ENCODE measurements at places on chromosomes 5 and 9. TPM values are rescaled to one million over a fixed set of nuclear protein-coding genes. Genes with fewer than 3 reads are reported as not detected.

Gene PDZD2
- 4.7 TPM for polyA plus RNA-seq

Gene FGF1
- polyA plus RNA-seq: 9.7 TPM

DNA sequence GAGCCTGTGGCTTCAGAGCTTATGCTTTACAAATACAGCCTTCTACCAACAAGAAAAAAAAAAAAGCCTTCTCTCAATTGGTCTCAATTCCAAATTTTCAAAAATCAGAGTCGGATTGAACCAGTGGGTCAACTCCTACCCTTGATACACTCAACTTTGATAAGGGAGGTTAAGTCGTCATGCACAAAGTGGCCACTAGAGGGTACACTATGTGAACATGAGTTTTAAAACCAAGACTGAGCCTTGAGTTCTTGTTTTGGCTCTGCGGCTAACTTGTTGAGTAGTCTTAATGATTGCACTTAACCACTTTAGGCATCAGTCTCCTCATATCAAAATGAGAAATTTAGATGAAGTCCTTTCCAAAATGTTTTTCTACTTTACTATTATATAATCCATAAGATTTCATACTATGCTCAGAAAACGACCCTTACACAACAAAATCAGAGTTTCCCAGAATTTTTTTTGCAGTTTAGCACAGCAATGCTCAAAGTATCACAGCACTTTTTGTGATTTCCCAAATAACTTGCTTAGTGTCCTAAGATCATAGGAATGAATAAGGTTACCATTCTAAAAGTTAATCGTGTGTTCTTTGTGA is 92.9 kb upstream of the MTAP start:
- H3K27ac ChIP-seq: no peak overlapping the region
- no peaks in the 10 kb centered on the region for H3K36me3 ChIP-seq
- no peaks in the 10 kb centered on the region for H3K4me1 ChIP-seq
- peak; percentile 24 for DNase-seq
- no peak overlapping the region for H3K4me3 ChIP-seq

- H3K4me3 ChIP-seq: no peak overlapping the region
- no peak for DNase-seq
- no peaks in the 10 kb centered on the region for H3K36me3 ChIP-seq
- H3K27me3 ChIP-seq: no peaks in the 10 kb centered on the region
Measured at GRCh38 chr9:29044959-29045358, 1471.7 kb upstream of the C9orf72 start.

- peak; percentile 52 for DNase-seq
- peak overlapping the region; percentile 27 for H3K4me3 ChIP-seq
- H3K4me1 ChIP-seq: peaks cover 17% of the 10 kb centered on the region
- H3K27me3 ChIP-seq: peaks cover 29% of the 10 kb centered on the region
Measured at GRCh38 chr5:7394889-7395431, 978 bp upstream of the ADCY2 start.

GRCh38 chr5:79236970-79237739 is 1.2 kb downstream of the JMY start:
- peaks cover 6% of the 10 kb centered on the region for H3K4me1 ChIP-seq
- DNase-seq: peak; percentile 76
- H3K36me3 ChIP-seq: no peaks in the 10 kb centered on the region
- H3K27me3 ChIP-seq: no peaks in the 10 kb centered on the region

GRCh38 chr5:160508780-160509361 is 87.2 kb downstream of the PTTG1 start:
- DNase-seq: peak; percentile 74
- H3K27ac ChIP-seq: no peak overlapping the region
- H3K4me1 ChIP-seq: no peaks in the 10 kb centered on the region
- no peaks in the 10 kb centered on the region for H3K27me3 ChIP-seq
- H3K36me3 ChIP-seq: no peaks in the 10 kb centered on the region

GRCh38 chr9:119003201-119003611 is 366.0 kb downstream of the BRINP1 start:
- H3K4me1 ChIP-seq: no peaks in the 10 kb centered on the region
- no peak for DNase-seq
- H3K27me3 ChIP-seq: no peaks in the 10 kb centered on the region

- H3K27ac ChIP-seq: no peak overlapping the region
- no peaks in the 10 kb centered on the region for H3K27me3 ChIP-seq
- H3K4me1 ChIP-seq: no peaks in the 10 kb centered on the region
- no peaks in the 10 kb centered on the region for H3K36me3 ChIP-seq
- DNase-seq: no peak
Measured at GRCh38 chr9:86642721-86643120, 288.5 kb upstream of the TUT7 start.

- H3K4me3 ChIP-seq: no peak overlapping the region
- DNase-seq: no peak
- no peak overlapping the region for H3K27ac ChIP-seq
- no peaks in the 10 kb centered on the region for H3K4me1 ChIP-seq
- no peaks in the 10 kb centered on the region for H3K27me3 ChIP-seq
- no peaks in the 10 kb centered on the region for H3K36me3 ChIP-seq
Measured at GRCh38 chr9:82363682-82364081, 375.1 kb downstream of the SPATA31D1 start.

DNA sequence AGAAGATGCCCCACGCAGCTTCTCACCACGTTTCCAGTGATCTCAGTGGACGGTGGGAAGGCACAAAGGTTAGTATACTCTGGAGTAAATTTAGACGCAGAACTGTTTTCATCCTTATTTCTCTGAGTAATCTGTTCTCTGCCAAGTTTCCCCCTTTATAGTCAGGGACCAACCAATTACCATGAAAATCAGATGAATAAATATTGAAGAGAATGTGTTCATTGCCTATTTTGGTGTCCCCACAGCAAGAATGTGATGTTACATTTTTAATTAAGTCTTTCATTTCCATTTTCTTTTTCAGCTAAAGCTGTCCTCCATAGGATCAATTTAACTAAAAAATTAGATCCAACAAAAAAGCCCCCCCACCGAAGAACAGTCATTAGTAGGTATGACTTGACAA is 41.4 kb downstream of the S1PR3 start:
- H3K36me3 ChIP-seq: no peaks in the 10 kb centered on the region
- peaks cover 11% of the 10 kb centered on the region for H3K4me1 ChIP-seq
- DNase-seq: no peak
- no peaks in the 10 kb centered on the region for H3K27me3 ChIP-seq

DNA sequence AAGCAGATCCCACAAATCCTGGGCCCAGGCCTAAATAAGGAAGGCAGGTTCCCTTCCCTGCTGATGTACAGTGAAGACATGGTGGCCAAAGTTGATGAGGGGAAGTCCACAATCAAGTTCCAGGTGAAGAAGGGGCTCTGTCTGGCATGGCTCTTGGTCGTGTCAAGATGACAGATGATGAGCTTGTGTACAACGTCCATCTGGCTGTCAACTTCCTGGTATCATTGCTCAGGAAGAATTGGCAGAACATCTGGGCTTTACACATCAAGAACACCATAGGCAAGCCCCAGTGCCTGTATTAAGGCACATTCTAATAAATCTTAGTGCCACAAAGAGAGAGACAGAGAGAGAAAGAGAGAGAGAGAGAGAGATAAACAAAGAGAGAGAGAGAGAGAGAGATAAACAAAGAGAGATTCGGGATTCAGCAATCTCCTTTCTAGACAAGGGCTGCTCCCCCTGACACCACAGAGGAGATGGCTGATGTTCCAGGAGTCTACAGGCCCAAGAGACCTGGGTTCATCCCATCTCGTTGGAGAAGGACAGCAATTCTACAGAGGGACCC is 45.5 kb upstream of the HSPA9 start:
- H3K27me3 ChIP-seq: no peaks in the 10 kb centered on the region
- no peak for DNase-seq
- no peak overlapping the region for H3K4me3 ChIP-seq
- H3K36me3 ChIP-seq: no peaks in the 10 kb centered on the region
- no peaks in the 10 kb centered on the region for H3K4me1 ChIP-seq

DNA sequence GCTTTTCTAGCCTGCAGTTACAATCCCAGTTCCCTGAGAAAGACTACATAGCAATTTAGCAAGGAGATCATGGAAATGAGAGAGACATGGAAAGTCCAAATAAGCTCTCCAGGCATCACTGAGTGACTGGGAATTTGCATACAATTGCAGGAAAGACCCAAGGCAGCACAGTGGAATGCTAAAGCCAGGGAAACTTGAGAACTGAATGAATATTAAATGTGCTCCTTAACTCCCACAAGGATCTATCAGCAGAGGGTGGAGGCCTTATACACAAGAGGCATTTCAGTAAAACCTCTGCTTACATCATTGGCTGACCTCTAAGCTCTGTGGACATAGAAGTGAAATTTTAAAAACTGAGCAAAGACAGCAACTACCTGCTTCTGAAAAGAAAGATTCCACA is 355.6 kb upstream of the DAB2 start:
- H3K27ac ChIP-seq: no peak overlapping the region
- H3K36me3 ChIP-seq: no peaks in the 10 kb centered on the region
- no peak for DNase-seq
- no peaks in the 10 kb centered on the region for H3K27me3 ChIP-seq
- no peaks in the 10 kb centered on the region for H3K4me1 ChIP-seq
- no peak overlapping the region for H3K4me3 ChIP-seq

- no peak overlapping the region for H3K27ac ChIP-seq
- H3K4me1 ChIP-seq: no peaks in the 10 kb centered on the region
- DNase-seq: no peak
- H3K27me3 ChIP-seq: no peaks in the 10 kb centered on the region
- no peak overlapping the region for H3K4me3 ChIP-seq
- H3K36me3 ChIP-seq: no peaks in the 10 kb centered on the region
Measured at GRCh38 chr5:137055271-137055872, 443.8 kb downstream of the SPOCK1 start.

DNA sequence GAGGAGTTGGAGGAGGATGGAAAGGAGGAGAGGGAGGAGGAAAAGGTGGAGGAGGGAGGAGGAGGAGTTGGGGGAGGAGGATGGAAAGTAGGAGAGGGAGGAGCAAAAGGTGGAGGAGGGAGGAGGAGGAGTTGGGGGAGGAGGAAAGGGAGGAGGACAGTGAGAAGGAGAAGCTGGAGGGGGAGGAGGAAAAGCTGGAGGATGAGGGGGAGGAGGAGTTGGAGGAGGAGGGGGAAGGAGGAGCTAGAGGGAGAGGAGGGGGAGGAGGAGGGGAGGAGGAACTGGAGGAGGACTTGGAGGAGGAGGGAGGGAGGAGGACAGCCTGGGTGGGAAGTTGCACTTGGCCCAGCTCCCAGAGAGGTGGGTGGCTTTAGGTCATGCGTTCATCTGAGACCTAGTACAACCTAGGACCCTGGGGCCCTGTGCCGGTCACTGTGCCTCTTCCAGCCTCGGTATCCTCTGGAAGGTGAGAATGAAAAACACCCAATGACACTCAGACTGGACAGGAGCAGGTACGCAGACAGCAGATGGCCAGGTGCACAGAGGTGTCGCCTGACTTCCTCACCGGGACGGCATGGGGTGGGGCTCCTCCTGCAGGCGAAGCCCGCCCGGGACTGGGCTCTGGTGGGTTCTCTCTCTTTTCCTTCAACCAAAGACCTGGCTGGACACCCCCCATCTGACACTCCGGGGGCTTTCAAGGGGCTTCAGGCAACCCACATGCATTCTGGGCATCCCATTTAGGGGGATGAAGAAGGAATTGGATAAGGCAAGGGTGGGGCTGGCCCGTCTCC is 12.2 kb upstream of the SLC2A6 start:
- no peak overlapping the region for H3K4me3 ChIP-seq
- no peaks in the 10 kb centered on the region for H3K36me3 ChIP-seq
- H3K4me1 ChIP-seq: peaks cover under 1% of the 10 kb centered on the region
- no peak for DNase-seq
- H3K27me3 ChIP-seq: peaks cover 3% of the 10 kb centered on the region
- no peak overlapping the region for H3K27ac ChIP-seq

DNA sequence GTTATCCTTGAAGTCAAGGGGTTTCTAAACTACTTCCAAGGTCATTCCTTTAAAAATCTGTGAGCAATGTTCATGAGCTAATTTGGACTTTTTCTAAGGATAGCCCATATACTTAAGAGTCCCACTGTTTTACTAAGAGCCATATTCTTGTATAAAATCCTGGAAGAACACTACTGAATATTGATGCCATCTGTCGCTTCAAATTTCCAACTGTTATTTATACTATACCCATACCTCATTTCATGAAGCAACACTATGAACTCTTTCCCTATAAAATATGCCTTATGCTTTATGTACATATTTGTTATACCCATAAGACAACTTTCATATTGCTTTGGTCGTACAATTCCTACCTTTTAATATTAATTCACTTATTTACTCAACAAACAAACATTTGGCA is 12.4 kb upstream of the ANKRD55 start:
- H3K36me3 ChIP-seq: no peaks in the 10 kb centered on the region
- H3K27ac ChIP-seq: no peak overlapping the region
- H3K27me3 ChIP-seq: no peaks in the 10 kb centered on the region
- no peak overlapping the region for H3K4me3 ChIP-seq

DNA sequence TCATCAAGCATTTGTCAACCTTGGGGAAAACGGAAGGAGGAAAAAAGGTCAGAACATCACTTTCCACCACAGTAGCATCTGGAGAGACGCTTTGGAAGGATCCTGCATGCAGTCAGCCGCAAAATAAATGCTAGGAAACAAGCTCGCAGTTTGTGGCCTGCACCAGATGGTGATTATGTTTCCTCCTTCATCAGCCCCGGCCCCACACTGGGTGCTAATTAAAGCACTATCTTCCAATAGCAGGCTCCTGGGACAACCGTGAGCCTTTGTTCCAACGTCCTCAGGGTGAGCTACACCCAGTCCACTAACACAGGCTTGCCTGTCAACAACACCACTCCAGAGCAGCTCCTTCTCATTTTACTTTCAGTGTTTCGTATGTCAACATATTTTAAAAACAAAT is 64.0 kb downstream of the RNF130 start:
- no peaks in the 10 kb centered on the region for H3K4me1 ChIP-seq
- no peak overlapping the region for H3K4me3 ChIP-seq
- H3K36me3 ChIP-seq: no peaks in the 10 kb centered on the region
- H3K27me3 ChIP-seq: no peaks in the 10 kb centered on the region

- no peaks in the 10 kb centered on the region for H3K36me3 ChIP-seq
- H3K27ac ChIP-seq: no peak overlapping the region
- no peak for DNase-seq
- no peaks in the 10 kb centered on the region for H3K4me1 ChIP-seq
Measured at GRCh38 chr5:4941957-4942830, 197.9 kb upstream of the ADAMTS16 start.

DNA sequence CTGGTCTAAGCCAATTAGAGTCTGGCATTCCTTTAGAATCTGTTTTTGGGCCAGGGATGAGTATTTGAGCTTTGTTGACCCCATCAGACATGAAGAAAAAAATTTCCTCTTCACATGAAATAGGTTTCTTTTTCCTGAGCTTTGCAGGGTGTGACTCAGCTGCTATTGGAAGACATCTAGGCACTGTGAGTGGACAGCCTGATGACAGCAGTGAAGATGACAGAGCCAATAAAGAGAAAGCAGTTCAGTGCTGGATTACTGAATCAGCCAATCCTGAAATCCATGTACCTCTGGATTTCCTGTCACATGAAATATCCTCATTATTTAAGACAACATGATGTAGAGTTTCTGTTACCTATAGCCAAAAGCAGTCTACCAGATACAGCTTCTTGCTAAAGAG is 51.3 kb upstream of the GRIA1 start:
- H3K36me3 ChIP-seq: no peaks in the 10 kb centered on the region
- H3K27me3 ChIP-seq: peaks cover 3% of the 10 kb centered on the region
- H3K27ac ChIP-seq: no peak overlapping the region
- DNase-seq: no peak
- H3K4me1 ChIP-seq: no peaks in the 10 kb centered on the region

All from large intestine (tissue), 12 donors.